Mesothelial cell of epicardium (in vitro differentiated cells): ENCODE measurements at places on chromosomes 4 and X.

- DNase-seq, result no peak
These were observed 23.9 kb downstream of the PRDM8 start for GRCh38 chr4:80221161-80221560.

DNA sequence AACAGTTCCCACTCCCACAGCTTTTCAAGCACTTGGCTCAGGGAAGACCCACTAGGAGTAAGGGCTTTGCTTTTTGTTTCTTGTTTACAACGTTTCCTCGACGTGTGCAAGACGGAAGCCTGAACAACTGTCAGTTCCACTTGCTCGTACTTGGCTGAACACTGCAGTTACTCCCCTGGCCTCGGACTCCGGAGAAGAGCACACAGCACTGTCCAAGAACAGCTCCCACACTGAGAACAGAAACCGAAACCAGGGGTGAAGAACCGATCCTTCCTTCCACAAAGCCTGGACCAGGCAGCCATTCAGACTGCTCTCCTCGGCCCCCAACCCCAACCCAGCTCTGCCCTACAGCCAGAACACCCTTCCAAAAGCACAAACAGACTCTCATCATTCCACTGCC lies 25.5 kb downstream of the IRF2 start:
- no peak for DNase-seq

- DNase-seq, result no peak
These were observed 227.0 kb downstream of the NR3C2 start for GRCh38 chr4:148215202-148215601.

DNA sequence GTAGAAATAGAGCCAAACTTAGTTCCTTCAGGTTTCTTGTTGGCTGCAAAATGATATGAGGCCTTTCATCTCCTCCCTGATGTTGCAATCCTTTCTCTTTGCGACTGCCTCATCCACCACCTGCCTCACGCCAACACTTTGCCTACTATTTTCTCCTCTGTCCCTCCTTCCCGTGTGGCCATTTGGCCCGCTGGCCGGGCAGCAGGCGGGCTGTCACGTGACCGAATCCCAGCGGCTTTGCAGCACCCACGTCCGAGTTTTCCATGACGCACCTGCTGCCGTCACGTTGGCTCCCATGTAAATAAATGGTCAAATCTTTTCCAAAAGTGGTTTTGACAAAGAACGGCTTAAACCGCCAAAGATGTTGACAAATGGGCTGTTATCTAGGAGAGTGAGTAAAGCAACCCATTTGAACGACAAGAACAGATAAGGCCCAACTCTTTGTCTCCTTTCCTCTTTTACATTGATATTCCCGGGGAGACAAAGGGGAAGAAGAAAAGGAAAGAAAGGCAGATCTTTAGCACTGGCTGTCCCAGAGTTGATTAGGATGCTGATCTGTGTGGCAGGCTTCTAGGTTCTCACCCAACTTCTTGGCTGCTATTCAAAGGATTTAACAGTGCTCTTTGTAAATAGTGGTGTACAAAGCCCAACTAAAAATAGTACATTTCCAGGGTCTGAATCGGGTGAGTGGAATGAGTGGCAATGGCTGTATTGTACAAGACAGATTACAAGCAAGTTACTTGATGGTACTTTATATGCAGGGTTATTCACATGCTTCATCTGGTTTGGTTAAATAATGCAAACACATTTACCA lies 174.2 kb upstream of the JADE1 start:
- DNase-seq, result no peak

GRCh38 chr4:3679071-3679825 lies 86.9 kb upstream of the ADRA2C start:
- DNase-seq, result peak; percentile 17

- DNase-seq, result no peak
These were observed 236.1 kb downstream of the FBXO8 start for GRCh38 chr4:174047363-174047762.

GRCh38 chr4:127889903-127890302 lies 9.2 kb downstream of the PLK4 start:
- DNase-seq, result no peak

GRCh38 chr4:8202108-8203051 lies 3.3 kb downstream of the SH3TC1 start:
- no peak for DNase-seq

DNA sequence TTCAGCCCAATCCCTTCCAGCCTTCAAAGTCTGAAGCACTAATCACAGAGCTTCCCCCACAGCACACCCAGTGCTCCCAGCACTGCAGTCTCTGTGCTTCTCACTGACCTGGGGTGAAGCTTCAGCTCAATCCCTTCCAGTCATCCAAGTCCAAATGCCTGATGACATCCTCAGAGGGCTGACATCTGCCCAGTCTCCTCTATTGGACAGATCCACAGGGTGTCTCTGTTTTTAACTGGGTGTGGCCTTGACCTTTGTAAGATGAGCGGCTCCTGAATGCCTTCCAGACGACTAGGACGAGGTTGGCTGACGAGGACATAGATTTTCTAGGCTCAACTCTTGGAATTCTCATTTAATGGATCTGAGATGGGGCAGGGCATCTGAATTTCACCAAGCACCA lies 7.6 kb upstream of the SLC2A9 start:
- DNase-seq, result no peak

GRCh38 chr4:171288816-171289432 lies 524.3 kb upstream of the GALNTL6 start:
- no peak for DNase-seq

GRCh38 chr4:8818063-8818881 lies 53.4 kb downstream of the HMX1 start:
- DNase-seq, result peak; percentile 24

DNA sequence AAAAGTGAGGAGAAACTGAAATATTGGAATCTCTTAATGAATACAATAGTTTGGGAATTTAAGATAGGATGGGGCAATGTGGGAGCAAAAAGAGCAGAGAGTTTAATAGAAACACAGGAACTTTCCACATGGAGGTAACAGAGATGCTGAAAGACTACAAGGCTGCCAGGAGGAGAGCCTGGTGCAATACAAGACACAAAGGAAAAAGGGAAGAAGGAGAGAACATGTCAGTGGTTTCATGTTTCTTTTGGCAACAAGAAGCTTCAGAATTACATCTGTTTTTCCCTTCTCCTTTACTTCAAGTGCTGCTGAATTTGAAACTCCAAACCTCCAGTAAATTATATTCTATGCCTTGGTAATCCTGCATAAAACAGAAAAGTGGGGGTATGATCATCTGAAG lies 474.3 kb downstream of the FAT4 start:
- DNase-seq, result no peak

GRCh38 chr4:26503844-26504243 lies 13.6 kb upstream of the CCKAR start:
- no peak for DNase-seq

GRCh38 chr4:110248831-110249253 lies 50.4 kb upstream of the ELOVL6 start:
- DNase-seq, result no peak

- DNase-seq, result no peak
These were observed 285.5 kb upstream of the PCDH7 start for GRCh38 chr4:30434656-30435055.

DNA sequence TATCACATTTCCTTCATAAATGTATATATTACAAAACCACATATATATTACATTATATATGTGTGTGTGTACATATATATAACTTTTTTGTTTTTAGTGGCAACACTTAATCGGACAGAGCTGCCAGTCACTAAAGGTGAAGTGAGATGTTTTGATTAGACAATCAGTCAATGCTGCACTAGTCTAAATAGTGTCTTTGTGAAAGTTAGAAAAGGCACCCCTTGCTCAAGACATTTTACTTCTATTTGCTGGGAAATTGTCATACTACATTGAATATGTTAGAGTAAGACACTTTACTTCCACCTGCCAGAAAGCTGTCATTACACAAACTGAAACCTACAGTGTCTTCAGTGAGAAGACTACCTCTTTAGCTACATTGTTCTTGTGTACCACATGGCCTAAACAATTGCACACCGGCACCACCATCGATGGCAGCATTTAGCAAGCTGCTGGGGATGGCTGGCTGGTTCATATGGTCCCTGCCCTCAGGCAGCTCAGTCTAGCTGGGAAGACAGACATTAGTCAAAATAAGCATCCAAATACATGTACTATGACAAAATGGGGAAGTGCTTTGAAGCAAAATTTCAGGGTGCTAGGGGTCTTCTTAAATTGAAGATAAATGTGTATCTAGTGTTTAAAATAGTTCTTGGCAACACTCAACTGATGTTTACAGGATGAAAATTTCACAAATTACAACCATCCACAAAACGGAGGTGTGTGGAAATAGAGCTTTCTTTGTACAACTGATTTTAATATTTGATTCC lies 148.1 kb upstream of the GATB start:
- DNase-seq, result no peak

DNA sequence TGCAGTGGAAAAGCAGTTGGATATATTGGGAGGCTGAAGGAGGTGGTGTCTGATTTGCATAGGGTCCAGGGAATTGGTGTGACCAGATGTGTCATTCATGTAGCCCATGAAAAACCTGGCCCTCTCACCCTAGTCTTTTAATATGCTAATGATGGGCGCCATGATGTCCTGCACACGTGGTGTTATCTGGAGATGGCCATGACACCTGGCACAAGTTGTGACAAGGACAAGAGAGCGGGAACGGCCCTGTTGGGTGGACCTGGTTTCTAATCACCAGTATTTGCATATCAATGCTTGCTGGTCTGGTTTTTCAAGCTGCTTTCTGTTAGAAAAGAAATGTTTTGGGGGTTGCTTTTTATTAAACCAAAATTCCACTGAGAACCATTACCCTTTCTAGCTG lies 87.4 kb downstream of the ZXDA start:
- no peak for DNase-seq

DNA sequence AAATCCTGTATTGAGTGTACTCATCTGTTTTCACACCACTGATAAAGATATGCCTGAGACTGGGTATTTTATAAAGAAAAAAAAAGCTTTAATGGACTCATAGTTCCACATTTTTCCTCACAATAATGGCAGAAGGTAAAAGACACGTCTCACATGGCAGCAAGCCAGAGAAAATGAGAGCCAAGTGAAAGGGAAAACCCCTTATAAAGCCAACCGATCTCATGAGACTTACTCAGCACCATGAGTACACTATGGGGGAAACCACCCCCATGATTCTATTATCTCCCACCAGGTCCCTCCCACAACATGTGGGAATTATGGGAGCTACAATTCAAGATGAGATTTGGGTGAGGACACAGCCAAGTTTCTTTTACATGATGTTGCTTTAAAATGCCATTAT lies 171.9 kb downstream of the GALNTL6 start:
- DNase-seq, result no peak

- DNase-seq, result no peak
These were observed 1250.4 kb downstream of the PCDH18 start for GRCh38 chr4:136281889-136282288.

DNA sequence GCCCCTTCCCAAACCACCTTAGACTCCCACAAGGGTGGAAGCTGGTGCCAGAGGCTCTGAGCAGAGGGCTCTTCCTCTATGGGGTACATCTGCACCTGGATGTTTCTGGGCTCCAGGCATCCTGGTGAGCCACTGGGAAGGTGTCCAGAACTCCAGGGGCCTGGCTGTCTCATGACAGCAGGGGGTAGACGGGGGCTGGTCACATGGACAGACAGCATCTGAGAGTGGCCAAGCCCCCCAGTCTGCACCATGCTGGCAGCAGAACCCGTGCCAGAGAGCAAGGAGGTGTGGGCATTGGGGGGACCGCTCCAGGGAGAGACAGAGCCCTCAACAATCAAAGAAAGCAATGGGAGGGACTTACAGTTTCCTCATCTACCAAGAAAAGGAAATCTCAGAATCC lies 39.5 kb downstream of the ZFYVE28 start:
- no peak for DNase-seq

DNA sequence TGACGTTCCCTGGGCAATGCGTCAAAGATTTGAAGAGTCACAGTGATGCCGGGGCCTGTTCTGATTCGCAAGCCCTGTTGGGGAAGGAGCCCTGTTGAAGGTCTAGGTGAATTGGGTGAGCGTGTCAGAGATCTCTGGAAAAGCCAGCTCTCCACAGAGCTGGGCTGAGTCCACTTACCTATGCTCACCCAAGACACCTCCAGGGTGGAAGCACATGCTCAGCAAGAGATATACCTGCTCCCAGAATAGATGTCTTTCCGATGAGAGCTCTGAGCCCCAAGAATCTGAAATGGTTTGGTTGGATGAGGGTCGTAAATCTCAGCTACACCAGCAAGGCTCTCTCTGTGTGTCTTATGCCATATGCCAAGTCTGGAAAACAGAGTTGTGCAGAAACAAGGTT lies 1.7 kb downstream of the GABRQ start:
- no peak for DNase-seq

- DNase-seq, result no peak
These were observed 71.3 kb downstream of the PPEF2 start for GRCh38 chr4:75830906-75831305.

DNA sequence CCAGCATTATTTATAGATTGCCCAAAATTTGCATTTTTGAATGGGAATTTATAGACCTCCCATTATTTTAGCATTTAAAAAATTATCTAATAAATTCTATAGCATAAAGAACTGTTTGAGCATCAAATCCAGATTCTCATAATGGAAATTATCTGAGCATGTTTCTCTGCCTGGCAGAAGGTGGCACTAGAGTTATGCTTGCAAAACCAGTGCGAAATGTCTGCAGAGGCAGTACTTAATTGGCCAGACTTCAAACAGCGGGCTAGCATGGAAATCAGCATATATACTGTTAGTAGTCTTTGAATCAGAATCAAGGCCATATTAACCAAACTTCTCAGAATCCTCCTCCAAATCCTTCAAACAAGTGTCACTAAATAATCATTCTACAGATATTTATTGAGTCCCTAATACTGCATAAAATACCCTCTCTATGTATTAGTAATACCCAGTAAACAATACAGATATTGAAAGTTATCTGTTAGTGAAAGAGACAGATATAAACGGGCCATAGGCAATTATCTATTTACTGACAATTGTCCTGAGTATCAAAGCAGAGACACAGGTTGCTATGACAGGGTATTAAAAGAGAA lies 78.7 kb upstream of the DCLK2 start:
- no peak for DNase-seq

DNA sequence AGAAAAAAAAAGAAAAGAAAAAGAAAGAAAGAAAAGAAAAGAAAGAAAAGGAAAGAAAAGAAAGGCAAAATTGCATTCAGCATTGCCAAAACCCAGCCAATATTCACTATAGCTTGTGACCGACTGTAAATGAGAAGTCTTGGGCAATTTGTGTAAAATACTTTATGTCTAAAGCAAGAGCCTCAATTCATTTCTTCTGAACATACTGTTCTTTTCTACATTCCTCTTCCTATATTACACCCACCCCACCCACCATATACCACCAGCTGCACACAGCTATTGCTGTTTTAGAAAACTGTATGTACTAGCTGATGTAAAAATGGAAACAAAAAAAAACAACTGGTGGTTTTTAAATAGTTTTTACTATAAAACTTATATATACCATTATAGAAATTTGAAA lies 156.9 kb upstream of the TTC29 start:
- no peak for DNase-seq
